Right lobe of liver (tissue), 6 donors: ENCODE measurements at places on chromosomes 7 and 10.

GRCh38 chr7:90461219-90461618 is 8.2 kb upstream of the PTTG1IP2 start:
- H3K27ac ChIP-seq, result no peak overlapping the region
- H3K36me3 ChIP-seq, result no peaks in the 10 kb centered on the region
- no peak overlapping the region for H3K4me3 ChIP-seq
- H3K27me3 ChIP-seq, result no peaks in the 10 kb centered on the region
- no peaks in the 10 kb centered on the region for H3K4me1 ChIP-seq
- DNase-seq, result no peak

DNA sequence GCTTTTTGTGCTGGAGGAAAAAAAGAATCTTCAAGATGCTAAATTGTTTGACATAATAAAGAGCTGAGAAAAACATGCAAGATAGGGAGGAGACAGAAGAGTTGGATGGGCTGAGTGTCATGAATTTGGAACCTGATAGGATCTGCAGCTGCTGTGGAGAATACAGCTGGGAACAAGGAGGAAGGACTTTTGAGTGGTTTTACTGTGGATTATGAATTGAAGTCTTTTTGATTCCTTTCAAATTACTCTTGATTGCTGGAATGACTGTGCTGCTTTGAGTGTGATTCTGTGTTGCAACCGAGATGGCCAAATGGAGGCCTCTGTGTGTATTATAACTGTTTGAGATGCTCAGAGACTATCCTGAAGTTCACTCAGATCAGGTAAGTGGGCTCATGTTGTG is 4.0 kb downstream of the EFCAB10 start:
- H3K4me3 ChIP-seq, result no peak overlapping the region
- no peaks in the 10 kb centered on the region for H3K36me3 ChIP-seq
- no peaks in the 10 kb centered on the region for H3K27me3 ChIP-seq
- H3K4me1 ChIP-seq, result peaks cover 7% of the 10 kb centered on the region

DNA sequence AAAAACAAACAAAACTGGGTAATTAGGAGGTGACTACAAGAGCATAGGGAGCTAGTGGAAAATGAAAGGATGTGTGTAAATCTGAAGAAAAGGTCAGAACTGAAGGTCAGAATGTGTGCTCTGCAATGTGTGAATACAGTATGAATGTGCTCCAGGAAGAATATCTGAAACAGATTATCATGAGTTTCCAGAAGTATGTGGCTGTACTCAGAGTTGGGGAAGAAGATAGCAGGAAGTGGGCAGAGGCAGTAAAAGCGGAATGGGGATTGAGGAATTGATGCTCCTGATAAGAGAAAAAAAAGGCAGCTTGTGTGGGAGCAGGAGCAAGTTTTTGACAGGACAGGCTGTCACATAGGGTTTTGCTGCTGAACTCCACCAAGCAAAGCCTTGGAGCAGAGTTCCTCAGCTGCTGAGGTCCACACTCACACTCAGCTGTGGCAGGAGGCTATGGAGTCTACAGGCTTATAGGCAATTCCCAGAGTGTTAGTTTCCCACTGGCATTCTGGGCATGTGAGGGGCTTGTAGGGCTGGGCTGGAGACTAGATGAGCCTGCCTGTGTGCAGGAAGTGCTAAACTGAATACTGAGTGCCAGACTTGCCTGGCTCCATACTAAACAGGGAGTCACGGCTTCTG is 22.9 kb downstream of the H2AZ2 start:
- no peak for DNase-seq
- no peaks in the 10 kb centered on the region for H3K4me1 ChIP-seq
- no peak overlapping the region for H3K27ac ChIP-seq
- no peak overlapping the region for H3K4me3 ChIP-seq
- peaks cover 7% of the 10 kb centered on the region for H3K36me3 ChIP-seq

- H3K4me1 ChIP-seq, result no peaks in the 10 kb centered on the region
- H3K4me3 ChIP-seq, result no peak overlapping the region
- H3K27ac ChIP-seq, result no peak overlapping the region
- H3K27me3 ChIP-seq, result peaks cover 7% of the 10 kb centered on the region
These were observed 2.5 kb downstream of the HOXA1 start for GRCh38 chr7:27093184-27093895.

- no peaks in the 10 kb centered on the region for H3K4me1 ChIP-seq
- H3K27me3 ChIP-seq, result no peaks in the 10 kb centered on the region
- H3K36me3 ChIP-seq, result no peaks in the 10 kb centered on the region
- H3K27ac ChIP-seq, result no peak overlapping the region
- DNase-seq, result no peak
These were observed 105.6 kb downstream of the ANKRD26 start for GRCh38 chr10:26994743-26995142.

- H3K4me3 ChIP-seq, result no peak overlapping the region
- no peak overlapping the region for H3K27ac ChIP-seq
- H3K36me3 ChIP-seq, result no peaks in the 10 kb centered on the region
- no peak for DNase-seq
- H3K27me3 ChIP-seq, result no peaks in the 10 kb centered on the region
These were observed 76.0 kb downstream of the CARD11 start for GRCh38 chr7:2967705-2968104.
